ENCODE measurements at places on chromosomes 6 and 20.

DNA sequence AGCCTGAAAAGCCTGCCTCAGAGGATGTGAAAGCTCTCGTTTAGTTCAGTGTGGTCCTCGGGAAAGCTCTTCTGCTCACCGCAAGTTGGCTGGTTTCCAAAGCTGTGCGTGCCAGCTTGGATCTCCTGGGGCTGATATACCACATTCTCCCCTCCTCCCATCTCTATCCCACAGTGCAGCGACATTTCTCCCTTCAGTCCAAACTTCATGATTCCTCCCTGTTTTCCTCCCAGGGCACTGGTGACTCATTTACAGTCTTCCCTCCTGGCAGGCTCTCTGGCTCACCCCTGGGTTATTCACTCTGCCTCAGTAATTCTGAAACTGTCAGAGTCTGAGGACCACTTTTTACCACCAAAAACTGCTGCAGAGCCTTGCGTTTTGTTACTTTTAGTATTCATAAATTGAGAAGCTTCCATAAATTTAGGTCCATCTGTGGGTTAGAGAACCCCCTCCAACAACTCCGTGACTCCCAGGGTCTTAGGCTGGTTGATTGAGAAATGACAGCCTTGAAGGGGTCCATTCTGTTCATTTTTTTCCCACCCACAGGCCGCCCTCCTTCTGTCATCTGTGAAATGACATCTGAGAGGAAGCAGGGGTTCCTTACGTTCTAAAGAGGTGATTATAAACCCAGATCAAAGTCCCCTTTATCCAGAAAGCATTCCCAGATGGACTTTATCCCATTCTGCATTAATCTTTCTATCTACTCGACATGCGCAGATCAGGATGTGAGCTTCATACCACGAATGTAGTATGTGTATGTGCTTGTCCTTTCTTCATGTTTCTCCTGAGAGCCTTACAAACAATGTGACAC is 6.1 kb downstream of the TRIM10 start:
- DNase-seq = no peak

DNA sequence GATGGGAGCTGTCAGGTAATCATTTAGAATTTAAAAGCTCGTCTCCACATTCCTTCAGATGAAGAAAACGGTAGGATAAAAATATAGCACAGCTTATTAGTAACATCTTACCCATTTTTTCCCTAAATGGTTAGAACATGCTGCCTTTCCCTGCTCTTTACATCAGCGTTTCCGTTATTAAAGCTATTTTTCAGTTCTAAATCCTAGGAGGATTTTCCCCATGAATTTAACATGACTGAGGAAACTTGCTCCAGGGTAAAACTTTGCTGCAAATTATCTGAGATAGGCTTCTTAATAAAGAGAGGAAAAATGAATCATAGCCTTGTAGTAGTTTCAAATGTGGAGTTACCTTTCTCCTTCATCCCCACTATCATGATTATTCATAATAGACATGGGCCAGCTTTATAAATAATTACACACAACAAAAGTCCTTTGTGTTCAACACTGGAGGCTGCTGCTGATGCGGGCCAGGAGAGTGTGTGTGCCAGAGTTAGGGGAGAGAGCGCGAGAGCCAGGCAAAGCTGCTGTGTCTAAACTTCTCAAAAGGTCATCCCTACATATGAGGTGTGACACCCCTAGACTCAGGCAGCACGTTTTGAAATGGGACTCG is 24.4 kb downstream of the MYLIP start:
- DNase-seq = no peak

DNA sequence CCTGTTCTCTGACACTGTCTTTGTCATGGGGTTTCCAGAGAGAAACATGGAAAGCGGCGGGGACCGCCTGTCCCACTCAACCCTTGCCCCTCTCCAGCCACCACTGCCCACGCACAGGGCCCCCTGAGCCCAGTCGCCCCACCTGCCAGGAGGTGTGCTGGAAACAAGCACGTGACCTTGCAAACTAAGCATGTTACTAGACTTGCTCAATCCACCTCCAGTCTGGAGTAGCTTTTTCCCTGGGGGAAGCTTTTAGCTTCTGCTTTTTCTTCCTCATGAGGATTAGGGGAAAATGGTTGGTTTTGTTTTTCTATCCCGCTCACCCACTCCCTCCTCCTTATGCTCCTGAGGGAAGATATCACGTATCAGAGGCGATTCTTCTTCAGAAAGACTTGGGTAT is 105.7 kb downstream of the PLEKHG1 start:
- no peak for DNase-seq

- no peak for DNase-seq
These were observed 4.3 kb downstream of the BMP6 start for GRCh38 chr6:7730001-7730783.

GRCh38 chr20:35560105-35560511 is 18.2 kb downstream of the ERGIC3 start:
- no peak for DNase-seq
